Daoy (cell line): ENCODE measurements at places on chromosomes 1 and 21. TPM values are rescaled to one million over a fixed set of nuclear protein-coding genes. Genes with fewer than 3 reads are reported as not detected.
A peak's percentile ranks its signal among the peaks of the same experiment; 100 is the strongest.

KISS1 gene
- total RNA-seq: 0.86 TPM in 1 of 2 replicates, not detected in the other

BLACAT1 gene
- 0.30 and 0.86 TPM in 2 replicates for total RNA-seq

CFHR5 gene
- not detected in 2 replicates for total RNA-seq

KCNH1 gene
- 2.9 and 3.0 TPM in 2 replicates for total RNA-seq

CCDC27 gene
- total RNA-seq: not detected in 2 replicates

UBXN10 gene
- 0.11 and 0.48 TPM in 2 replicates for total RNA-seq

ZNF683 gene
- total RNA-seq: not detected in 2 replicates

DCST1 gene
- not detected in 2 replicates for total RNA-seq

LUZP1 gene
- 24.3 and 30.2 TPM in 2 replicates for total RNA-seq

TMEM269 gene
- 0.03 TPM in 1 of 2 replicates, not detected in the other for total RNA-seq

KRTAP21-2 gene
- 13.6 TPM in 1 of 2 replicates, not detected in the other for total RNA-seq

- DNase-seq: no peak
Measured at GRCh38 chr1:74681001-74681400, 7.4 kb upstream of the ERICH3 start.

DNA sequence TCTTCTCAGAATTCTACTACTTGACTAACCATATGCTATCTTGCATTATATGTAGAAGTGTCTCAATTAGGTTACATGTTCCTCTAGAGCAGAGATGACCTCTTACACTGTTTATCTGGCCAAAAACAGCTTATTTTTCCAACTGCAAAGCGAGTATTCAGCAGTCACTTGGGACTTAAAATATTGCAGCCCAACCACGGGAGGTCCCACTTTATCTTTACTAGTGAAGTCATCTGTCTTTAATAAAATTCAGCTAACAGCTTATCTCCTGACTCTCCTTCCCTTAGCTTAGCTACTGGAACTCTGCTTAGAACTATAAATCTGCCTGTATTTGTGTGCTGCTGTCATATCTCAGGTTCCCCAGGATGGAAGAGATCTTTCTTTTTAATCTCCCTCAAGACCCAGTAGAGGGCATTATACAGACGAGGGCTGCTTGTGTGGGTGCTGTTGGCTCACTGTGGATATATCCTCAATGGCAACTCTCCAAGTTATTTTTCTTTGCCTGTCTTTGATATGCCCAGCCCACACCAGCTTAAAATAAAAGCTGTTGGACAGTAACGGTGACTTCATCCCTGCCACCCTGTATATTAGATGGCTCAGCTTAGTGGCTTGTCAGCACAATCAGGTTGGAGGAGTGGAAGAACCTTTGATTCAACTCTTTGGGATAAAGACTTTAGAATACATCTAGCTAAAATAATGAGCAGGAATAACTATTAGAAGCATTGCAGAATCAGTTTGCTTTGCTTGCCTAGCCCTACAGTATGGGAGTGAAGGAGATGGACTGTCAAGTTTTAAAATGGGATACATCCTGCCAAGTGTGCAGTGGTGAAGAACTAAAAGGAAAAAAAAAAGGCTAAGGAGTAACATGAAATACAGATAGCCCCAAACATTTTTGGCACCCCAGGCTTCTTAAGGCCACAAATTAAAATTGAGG lies 9.6 kb downstream of the ENSA start:
- peak; percentile 42 for DNase-seq

GRCh38 chr1:6600410-6601048 lies 2.1 kb downstream of the KLHL21 start:
- no peak for DNase-seq

DNA sequence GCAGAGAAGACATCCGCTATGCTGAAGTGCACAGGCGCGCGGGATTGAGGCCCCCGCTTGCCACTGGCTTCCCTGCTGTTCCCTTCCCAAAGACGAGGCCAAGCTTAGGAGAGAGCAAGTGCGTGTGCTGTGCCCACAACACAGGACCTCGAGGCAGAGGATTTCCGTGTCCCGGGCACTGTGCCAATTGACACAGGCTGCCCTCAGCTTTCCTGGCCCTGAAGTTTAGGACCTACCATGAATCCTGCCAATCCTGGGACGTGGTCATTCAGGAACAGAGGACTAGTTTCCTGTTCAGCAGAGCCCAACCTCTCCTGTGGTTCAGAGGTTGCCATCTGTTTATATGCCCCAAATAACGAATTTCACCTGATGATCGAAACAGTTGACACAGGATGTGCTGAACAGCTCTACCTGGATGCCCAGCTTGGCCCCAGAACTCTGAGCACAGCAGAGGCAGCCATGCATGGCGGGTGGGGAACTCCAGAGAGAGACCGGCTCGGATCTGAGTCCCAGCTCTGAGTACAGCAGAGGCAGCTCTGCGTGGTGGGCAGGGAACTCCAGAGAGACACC lies 22.0 kb downstream of the SLC37A1 start:
- no peak for DNase-seq

DNA sequence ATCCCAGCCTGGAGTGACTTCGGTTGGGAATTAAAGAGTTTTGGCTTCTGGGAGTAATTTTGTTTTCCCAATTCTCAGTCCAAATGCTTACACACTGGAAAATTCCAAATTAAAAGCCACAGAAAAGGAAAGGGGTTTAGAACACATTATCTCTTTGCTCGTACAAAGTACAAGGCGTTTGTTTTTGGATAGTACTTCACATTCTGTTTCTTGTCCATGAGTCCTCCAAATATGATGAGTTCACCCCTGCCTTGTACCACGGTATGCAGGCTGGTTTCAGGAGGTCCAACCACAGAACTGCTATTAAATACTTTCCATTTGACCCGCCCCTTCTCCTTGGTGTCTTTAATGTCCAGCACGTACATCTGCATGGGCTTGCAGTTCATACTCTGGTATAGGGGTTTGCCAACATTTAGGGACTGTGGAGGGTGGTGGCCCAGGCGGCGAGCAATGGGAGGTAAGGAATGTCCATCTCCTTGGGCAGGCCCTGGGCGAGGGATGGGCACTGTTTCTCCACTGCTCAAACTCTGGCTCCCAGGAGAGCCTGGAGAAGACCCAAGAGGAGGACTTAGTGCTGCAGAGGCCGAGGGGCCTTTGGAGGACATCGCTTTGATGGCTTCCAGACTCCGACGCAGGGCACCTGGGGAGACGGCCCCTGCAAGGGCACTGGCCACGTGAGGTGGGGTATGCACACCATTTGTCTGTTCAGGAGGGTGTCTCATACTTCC lies 13.7 kb upstream of the CPLANE2 start:
- DNase-seq: no peak

DNA sequence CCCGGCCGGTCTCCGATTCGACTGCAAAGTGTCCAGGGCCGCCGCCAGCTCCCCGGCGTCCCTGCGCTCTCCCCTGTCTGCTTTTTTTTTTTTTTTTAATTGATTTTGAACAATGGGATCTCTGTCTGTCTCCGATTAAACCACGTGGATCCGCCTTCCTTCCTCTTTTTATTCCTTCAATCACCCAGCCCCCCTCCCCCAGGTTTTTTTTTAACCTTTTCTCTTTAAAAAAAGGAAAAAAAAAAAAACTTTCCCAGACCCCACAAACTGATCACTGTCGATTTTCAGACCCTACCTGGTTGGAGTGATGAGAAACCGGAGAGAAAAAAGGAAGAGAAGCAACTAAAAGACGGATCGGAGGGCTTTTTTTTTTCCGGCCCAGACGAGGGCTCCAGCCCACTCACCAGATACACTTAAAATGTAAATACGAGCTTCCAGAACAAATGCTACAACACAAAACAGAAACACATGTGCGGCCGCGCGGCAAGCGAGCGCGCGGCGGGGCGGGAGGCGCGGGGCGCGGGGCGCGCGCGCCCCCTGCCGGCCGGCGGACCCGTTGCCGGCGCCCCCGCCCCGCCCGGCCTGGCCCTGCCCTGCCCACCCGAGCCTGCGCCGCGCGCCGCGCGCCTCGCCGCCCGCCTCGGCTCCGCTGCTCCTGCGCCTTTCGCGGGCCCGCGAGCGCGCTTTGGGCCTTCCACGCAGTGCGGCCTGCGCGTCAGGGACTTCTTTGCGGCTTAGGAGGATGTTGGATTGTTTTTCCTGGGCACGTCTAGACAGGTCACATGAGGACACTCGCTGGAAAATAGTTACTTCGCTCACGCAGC lies at the start of gene RCC2:
Gene RCC2, minus strand, starts transcription at position 428 of the 824 bp plus-strand sequence. CDS start 1,163 bp downstream, outside the sequence.
- peak; percentile 78 for DNase-seq

- DNase-seq: peak; percentile 25
Measured at GRCh38 chr1:241086686-241087085, 270.3 kb downstream of the RGS7 start.

DNA sequence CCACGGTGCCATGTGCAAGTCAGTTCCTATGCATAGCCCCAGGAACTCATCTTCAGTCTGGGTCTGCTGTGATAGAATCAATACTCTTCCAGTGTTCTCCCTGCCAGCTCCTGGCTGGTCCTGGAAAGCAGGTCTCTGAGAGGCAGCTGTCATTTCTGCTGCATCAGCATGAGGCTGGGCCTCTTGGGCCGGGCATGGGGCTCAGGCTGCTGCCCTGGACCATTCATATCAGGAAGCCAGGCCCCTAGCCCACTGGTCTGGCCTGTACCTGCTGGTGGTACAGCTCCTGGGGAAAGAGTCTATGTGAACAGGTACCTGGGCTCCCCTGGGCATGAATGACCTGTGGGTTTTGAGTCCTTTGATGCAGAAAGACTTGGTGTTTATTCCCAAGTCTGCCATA lies 173.6 kb upstream of the CSF3R start:
- DNase-seq: no peak

- no peak for DNase-seq
Measured at GRCh38 chr1:14514739-14515138, 83.7 kb upstream of the KAZN start.

GRCh38 chr1:95117207-95118066 lies at the start of gene TLCD4:
Gene TLCD4 (plus strand): TSS chr1:95117355. CDS start chr1:95143902, 26,547 bp downstream.
- peak; percentile 75 for DNase-seq
